ENCODE measurements at places on chromosomes 2 and 18.
A peak's percentile ranks its signal among the peaks of the same experiment; 100 is the strongest.

DNA sequence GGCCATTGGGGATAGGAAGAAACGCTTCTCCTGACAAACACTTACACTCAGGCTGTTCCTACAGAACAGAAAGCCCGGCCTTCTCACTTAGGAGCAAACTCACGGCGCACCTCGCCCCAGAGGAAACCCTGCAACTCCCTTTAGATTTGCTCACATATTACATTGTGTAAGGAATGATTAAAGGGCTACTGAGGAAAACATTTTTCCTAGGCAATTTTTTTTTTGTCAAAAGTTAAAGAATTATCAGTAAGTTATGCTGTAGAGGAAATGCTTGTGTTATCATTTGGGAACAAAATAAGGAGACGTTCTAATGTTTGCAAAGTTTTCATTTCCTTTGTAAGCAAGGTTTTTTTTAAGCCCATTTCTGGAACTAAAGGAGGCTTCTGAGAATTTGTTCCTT lies 264.1 kb downstream of the HDAC4 start:
- no peak for DNase-seq

DNA sequence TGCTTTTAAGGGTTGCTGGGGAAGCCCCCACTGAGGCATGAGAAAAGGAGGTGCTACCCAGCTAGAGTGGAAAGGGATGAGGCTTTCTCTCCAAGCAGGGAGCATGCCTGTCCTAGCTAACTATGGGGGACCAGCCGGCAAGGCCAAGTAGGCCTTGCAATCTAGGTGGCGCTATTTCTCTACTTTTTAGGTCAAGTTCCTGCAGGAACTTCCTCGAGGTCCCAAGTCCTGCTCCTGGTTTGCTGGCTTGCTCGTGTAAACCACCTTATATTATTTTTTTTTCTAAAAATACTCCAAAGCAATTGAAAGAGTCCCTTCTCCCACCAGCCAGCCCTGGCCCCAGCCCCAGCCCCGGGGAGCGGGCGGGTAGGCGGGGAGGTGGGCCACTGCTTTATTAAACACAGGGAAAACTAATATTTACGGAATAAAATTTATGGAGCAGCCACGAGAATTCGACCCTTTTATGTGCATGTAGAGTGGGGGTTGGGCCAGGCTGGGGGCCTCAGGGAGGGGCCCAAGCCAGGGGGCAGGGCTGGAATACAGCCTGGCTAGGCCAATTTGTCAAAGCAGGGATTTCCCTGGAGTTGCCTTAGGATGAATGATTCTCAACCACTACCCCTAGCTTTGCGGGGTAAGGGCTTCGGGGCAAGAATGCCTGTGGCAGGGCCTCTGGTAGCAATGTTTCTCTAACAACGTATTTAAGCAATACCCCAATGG lies 12.8 kb upstream of the IHH start:
- peak; percentile 49 for DNase-seq

DNA sequence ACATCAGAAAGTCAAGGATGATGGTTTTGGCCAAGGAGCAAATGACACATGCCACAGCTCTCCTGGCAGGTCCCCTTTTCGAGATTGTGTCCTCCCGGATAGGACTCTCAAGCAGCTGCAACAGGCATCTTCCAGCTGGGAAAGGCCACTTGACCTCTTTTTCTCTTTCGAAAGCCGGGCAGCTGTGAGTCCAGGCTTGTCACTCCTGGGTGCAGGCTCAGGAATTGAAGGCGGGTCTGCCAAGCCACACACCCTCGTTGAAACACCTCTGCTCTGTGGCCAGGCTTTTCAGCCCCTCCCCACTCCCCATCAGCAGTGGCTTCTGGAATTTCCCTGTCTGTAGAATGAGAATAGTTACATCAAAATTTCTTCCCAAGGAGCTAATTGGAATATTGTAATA lies 98.0 kb downstream of the CCDC138 start:
- DNase-seq, result peak; percentile 3

DNA sequence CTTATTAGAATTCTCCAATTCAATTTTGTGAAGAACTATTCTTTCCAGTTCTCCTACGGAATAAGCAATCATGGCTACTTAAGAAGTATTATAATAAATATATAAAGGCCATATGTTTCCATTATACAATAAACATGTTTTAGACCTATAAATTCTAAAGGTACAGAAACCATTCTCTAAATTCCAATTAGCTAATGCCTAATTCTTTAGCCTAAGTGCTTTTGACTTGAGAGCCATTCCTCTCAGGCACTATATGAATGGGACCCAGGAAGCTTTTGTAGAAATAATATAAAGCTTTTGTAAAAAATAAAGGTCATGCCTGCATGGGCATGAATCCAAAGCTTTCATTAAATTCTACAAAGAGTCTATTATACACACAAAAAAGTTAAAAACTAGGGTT lies 161.0 kb upstream of the UNC80 start:
- no peak for DNase-seq

DNA sequence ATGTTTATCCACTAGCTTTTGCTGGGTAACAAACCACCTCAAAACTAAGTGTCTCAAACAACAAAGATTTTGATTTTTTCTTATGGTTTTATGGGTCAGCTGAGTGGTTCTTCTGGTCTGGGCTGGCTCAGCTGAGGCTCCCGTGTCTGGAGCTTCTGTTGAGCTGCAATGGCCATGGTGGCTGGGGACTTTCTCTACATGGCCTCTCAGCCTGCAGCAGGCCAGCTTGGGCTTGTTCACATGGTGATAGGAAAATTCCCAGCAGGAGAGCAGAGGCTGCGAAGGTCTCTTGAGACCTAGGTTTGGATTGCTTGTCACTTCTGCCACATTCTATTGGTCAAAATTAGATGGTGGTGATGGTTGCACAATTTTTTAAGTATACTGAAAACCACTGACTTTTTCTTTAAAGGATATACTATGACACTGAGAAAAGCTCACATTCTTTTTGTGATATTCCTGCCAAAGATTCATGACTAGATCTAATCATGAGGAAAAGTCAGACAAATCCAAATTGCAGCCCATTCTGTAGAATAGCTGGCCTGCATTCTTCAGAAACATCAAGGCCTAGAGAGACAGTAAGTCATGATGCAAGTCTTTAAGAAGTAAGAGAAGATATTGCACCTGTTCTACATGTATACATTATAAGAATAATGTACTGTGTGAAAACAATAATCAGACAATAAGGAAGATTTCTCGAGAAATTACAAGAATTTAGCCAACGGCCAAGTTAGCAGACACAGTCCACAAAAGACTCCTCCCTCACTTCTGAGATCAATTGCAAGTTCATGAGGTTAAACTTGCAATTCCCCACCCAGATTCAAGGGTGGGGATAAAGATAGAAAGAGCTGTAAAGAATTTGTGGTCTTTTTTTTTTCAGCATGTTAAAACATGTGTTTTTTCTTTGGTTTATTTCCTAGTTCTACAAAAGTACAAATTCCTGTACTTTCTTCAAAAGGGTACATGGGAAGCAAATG lies 35.0 kb upstream of the IL1R2 start:
- DNase-seq, result no peak

GRCh38 chr2:81087646-81088045 lies 783.1 kb upstream of the LRRTM1 start:
- no peak for DNase-seq

GRCh38 chr2:136253288-136254004 lies 135.5 kb upstream of the CXCR4 start:
- DNase-seq, result no peak

DNA sequence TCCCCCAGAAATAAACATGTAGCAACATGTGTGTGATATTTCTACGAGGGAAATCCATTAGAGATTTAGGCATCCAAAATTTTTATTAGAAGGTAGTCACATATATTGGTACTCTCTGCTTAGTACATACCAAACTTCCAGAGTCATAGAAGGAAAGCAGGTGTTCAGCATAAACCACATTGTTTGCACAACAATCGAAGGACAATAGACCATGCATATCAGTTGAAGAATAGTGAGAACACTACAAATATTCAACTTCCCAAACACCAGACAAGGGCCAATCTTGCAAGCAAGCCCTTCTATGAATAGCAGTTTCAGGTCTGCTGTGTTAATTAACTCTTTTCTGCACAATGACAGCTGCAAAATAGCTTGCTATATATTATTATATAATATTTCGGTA lies 702.2 kb downstream of the ERBB4 start:
- peak; percentile 72 for DNase-seq

DNA sequence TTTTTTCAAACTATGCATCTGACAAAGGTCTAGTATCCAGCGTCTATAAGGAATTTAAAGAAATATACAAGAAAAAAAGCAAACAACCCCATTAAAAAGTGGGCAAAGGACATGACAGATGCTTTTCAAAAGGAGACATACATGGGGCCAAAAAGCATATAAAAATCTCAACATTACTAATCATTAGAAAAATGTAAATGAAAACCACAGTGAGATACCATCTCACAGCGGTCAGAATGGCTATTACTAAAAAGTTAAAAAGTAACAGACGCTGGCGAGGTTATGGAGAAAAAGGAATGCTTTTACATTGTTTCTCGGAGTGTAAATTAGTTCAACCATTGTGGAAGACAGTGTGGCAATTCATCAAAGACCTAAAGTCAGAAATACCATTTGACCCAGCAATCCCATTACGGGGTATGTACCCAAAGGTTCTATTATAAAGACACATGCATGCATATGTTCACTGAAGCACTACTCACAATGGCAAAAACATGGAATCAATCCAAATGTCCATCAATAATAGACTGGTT lies 643.1 kb upstream of the LRRTM1 start:
- DNase-seq, result no peak

GRCh38 chr18:10690035-10690329 lies 164.2 kb downstream of the NAPG start:
- DNase-seq, result no peak

DNA sequence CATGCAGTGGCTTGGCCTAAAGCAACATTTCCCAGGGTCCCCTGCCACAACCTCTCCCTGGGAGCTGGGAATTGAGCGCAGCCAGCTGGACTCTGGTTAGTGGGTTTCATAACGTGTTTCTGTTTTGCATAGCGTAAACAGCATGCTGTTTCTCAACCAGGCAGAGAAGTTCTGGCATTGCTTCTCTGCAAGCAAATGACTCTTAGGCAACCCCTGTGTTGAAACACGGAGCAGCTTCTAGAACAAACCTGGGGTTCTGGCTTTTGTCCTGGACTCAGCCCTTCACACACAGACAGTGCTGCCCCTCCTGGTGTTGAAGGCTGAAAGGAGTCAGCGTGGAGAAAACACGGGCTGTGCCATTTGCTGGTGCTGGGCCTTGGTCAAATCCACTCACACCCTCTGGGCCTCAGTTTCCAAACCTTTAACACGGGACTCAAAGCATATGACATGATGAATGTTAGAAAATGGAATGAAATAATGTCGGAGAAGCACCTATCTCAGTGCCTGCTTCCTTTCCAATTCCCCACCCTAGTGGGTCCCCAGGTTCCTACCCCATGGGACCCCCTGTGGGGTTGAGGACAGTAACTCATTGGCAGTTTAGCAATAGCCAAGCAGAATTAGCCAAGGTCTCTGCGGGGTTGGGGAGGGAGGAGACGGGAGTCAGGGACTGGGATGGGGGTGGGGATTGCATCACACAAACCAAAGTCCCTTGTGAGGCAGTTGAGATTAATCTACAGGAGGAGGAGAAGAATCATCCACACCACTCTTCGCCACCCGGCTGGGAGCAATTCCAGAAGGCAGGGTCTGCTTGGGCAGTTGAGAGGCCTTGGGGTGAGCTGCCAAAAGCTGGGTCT lies 30.2 kb upstream of the IL1R2 start:
- DNase-seq, result no peak

DNA sequence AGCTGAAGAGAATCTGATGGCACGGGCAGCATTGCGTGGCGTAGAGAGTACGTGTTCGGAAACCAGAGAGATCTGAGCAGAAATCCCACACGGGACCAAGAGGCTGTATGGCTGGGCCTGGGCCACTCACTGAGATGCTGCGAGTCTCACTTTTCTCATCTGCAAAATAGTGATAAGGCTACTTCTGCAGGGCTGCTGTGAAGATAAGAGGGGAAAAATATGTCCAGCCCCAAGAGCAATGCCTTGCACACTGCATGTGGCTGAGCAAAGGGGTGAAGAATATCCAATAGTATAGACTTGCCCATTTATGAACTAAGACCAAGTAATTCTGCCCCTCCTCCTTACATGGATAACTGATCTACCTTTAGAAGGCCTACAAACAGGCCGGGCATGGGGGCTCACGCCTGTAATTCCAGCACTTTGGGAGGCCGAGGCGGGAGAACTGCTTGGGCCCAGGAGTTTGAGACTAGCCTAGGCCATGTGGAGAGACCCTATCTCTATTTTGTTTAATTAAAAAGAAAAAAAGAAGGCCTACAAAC lies 3.1 kb downstream of the FECH start:
- DNase-seq, result no peak

DNA sequence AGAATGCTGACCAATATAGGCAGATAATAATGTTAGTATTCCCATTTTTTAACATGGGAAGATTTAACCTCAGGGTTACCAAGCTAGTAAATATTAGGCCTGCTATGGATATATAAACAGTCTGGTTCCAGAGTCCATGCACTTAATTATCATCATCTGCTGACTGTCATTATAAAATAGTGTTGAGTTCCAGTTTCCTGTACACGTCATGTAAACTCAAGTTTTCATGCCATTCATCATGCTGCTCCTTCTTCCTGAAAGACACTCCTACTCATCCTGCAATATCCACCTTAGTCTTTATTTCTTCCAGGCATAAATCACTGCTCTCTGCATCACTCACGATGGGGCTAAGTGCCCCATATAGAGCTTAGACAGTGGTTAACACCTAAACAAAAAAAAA lies 420.8 kb upstream of the SPHKAP start:
- DNase-seq, result no peak

GRCh38 chr2:72794572-72794971 lies 31.3 kb downstream of the EXOC6B start:
- no peak for DNase-seq

DNA sequence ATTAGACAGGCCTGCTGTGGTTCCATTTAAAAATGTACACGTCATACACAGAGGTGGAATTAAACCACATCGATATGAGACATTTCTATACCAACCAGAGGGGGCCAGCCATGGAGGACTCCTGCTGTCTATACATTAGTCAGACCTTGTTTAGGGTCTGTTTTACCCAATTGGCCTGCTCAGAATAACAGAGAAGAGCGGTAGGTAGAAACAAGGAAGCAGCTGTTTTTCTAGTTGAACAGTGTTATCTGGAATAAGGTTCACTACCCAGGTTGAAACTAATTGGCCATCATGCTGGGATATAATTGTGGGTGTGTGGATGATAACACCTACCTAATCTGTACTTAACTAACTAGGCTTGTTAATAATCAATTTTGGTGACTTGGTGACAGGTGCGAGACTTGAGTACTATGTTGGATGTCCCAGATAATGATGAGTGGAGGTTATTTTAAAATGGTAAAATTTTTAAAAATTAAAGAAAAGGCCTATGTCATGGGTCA lies 47.5 kb downstream of the RHBDD1 start:
- DNase-seq, result no peak

DNA sequence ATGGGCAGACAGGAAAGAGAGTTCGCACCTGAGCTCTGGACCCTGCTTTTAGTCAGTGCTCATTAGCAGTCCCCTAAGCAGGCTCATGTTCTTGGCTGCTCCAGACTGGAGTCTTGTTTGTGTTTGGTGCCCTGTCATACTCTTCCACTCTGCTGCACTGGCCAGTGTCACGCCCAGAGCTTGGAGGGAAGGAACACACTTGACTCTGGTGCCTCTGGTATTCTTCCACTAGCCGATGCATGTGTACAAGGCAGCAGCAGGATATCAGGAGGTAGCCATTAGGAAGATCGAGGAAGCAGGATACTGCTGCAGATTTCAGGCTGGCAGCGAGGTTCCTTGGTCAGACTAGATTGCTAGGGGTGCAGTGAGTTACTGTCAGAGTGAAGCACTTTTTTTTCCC lies 81.4 kb upstream of the B3GNT2 start:
- no peak for DNase-seq
